ENCODE measurements at places on chromosomes 5 and 9.

DNA sequence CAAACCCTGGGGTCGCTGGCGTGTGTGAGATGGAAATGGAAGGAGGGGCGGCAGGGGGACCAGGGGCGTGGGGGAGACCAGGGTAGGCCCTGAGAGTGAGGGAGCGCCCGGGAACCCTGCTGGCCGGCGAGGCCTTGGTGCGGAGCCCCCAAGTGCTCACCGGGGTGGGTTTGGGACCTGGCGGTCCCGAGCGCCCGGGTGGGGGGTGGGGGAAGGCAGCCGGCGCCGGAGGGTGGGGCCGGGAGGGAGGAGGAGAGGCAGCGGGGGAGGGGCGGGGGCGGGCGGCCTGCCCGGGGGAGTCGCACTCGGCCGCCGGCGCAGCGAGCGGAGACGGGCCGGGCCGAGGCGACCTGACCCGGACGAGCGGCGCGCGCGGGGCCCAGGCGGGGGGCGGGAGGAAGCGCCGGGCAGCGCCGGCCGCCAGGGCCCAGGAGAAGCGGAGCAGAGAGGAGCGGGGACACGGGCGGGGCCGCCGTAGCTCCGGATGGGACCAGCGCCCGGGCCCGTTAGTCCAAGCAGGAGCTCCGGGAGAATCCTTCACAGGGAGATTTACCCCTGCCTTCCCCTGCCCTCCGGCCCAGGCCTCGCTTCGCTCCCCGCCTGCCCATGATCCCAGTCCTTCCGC, at the start of gene NPR2:
NPR2 (plus strand) TSS at position 295 of the 625 bp plus-strand sequence. CDS start 818 bp downstream, outside the sequence.
- DNase-seq: no peak

DNA sequence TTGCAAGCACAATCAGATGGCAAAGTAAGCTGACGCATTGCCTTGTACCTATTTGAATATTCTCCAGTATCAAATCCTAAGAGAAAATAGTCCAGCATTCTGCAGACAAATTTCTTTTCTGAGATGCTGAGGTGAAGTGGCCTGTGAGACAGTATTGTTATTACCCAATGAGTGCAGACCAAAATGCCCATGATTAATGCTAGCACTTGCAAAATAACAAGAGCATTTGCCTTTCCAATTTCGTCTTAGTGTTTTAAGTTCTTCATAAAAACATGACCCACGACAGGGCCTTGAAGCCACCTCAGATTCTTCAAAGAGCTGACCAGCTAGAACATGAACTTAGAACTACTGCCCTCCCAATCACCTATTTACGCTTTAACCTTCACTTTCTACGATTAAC, 2.6 kb upstream of the IQGAP2 start:
- DNase-seq: no peak

DNA sequence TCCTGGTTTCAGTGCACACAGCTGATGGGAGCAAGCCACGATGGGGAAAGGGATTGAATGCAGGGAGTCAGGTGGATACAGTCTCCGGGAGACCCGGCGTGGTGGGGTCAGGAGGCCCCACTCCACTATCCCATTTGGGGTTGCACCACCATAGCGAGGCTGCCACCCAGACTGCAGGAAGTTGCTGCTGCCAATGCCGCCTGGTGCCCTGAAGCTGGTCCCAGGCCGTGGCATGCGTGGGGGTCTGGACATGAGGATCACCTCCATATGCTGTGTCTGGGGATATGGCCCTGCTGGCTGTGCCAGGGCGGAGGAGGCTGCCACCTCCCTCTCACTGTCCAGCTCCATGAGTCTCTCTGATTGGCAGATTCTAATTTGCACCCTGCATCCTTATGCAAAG, 45.3 kb downstream of the COL5A1 start:
- no peak for DNase-seq

GRCh38 chr5:138011991-138012390, 20.9 kb downstream of the FAM13B start:
- DNase-seq: no peak

- no peak for DNase-seq
Observed at GRCh38 chr9:91418215-91418610, 5.4 kb downstream of the NFIL3 start.

GRCh38 chr9:112669326-112669725, 48.6 kb downstream of the INIP start:
- DNase-seq: no peak

DNA sequence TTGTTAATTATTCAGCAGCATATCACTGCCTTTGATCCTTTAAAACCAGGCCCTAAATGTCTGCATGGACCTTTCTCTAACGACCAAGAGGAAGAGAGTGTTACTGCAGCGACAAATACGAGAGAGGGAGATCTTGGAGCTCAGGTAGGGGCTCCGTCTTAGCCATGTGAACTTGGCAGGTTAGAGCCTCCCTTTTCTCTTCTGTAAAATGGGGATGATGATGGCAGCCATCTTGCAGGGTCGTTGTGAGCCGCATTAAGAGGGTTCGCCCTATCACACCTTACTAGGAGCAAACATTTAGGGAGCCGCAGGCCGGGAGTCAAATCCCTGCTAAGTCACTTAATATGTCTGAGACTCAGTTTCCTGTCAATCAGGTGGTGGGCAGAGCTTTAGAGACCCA, 1.6 kb downstream of the ENG start:
- no peak for DNase-seq
